Left kidney (tissue), 8 donors: ENCODE measurements at places on chromosomes 4 and X.

GRCh38 chr4:125642645-125643044, 327.9 kb downstream of the FAT4 start:
- no peak for DNase-seq

DNA sequence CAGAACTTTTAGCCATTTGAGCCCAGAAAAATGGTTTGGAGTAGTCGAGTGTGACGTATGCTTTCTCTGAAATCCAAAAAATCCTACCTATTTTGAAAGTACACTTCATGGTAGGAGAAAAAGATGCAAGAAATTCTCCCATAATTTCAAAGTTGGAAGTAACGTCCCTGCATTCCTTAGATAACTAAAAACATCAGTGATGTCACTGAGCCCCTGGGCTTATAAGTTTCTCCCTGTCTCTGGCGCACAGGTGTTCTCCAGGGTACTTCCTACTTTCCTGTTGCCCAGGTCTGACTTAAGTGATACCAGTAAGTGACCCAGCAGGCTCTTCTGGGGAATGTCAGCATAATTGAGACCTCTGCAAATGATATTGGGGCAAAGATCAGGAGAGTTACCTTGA, 90.5 kb upstream of the WDR1 start:
- DNase-seq: no peak

GRCh38 chrX:13293700-13294099, 26.2 kb downstream of the ATXN3L start:
- no peak for DNase-seq

DNA sequence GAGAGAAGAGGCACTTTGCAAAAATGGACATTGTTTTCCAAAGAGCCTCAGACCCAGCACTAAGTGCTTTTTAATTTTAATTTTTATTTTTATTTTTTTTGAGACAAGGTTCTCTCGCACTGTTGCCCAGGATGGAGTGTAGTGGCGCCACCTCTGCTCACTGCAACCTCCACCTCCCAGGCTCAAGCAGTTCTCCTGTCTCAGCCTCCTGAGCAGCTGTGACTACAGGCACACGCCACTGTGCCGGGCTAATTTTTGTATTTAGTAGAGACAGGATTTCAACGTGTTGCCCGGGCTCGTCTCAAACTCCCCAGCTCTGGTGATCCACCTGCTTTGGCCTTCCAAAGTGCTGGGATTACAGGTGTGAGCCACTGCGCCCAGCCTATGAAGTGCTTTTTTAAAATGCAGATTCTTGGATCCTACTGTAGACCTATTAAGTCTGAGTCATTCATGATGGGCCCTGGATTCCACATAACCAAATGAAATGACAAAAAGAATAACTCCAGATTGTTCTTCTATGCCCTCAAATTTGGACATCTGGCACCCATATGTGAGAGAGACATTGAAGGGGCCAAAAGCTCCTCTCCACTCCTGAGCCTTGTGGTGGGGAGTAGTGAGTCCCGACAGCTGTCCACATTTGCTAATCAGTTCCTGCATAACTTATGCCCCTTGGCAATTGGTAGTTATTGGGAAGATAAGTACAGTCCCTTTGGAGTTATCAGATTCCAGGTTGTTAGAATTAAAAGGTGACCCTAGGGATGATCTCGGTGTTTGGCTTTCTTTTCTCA, 3.6 kb downstream of the NOCT start:
- DNase-seq: no peak

DNA sequence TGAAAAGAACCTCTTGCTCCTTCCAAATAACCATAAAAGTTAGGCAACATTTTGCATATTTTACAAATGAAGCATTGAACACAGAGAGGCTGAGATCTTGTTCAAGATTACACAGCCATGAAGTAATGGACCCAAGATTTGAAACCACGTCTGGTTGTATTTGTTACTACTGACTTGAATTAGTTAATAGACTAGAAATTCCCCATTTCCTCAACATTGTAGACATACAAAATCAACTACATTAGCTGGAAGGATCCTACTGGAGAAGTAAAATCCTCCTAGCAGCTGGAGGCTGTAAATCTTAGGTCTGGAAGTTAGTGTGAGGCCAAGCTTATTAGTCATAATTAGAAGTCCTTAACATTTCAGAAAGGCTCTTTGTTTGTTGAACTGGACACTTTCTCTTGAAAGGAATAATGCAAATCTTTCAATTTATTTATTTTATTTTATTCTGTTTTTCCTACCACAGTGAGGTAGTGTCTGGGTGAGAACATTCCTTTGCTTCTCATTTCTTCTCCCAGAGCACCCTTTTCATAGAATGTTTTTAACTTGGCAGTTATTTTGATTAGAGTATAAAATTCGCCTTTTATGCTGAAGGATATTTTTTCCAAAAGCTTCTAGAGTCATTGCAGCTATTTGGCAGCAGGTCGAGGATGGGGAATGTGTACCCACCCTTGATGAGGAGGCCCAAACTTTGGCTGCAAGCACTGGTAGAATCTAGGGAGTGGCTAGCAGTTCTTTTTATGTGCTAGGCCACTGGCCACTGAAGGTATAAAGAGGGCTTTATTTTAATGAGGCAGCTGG, 62.0 kb upstream of the CLNK start:
- peak; percentile 15 for DNase-seq

DNA sequence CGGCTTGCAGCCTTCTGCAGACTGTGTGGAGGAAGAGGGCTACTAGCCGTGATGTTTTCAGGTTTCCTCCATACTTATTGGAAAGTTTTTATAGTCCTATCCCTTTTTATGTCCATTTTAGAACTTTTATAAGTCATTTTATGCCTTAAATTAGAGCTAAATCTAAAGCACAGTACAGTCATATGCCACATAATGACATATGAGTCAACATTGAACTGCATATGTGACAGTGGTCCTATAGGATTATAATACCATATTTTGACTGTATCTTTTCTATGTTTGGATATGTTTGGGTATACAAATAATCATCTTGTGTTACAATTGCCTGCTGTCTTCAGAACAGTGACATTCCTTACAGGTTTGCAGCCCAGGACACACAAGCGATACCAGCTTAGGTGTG, 200.2 kb downstream of the SPRY1 start:
- DNase-seq: no peak

DNA sequence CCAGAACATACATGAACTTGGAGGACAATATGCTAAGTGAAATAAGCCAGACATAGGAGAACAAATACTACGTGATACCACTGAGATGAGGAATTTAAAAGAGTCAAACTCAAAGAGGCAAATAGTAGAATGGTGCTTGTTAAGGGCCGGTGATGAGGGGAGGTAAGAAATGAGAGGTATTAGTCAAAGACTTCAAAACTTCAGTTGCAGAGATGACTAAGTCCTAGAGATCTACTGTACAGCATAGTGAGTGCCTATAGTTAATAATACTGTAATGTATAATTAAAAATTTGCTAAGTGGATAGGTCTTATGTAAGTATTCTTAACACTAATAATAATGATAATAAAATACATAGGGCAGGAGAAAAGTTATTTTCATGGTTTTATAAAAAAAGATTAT, 126.9 kb upstream of the VEGFC start:
- DNase-seq: no peak

DNA sequence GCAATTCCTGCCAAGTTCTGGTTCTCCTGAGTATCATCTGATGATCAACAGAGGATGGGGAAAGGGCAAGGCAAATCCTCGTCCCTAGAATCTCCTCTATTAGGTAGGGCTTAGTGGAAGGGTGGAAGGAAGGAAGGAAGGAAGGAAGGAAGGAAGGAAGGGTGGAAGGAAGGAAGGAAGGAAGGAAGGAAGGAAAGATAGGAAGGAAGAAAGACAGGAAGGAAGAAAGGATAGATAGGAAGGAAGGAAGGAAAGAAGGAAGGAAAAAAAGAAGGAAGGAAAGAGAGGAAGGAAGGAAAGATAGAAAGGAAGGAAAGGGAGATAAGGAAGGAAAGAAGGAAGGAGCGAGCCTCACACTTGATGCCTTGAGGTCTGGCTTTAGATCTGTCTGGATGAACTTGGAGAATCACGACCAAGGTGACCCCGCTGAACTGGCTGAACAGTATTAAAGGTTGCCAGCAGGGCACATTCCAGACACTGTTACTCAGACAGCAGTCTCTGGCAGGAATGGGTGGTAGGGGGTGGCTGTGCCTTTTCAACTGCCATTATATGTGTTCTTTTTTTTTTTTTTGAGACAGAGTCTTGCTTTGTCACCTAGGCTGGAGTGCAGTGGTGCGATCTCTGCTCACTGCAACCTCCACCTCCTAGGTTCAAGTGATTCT, 57.1 kb downstream of the MAP7D2 start:
- DNase-seq: no peak

DNA sequence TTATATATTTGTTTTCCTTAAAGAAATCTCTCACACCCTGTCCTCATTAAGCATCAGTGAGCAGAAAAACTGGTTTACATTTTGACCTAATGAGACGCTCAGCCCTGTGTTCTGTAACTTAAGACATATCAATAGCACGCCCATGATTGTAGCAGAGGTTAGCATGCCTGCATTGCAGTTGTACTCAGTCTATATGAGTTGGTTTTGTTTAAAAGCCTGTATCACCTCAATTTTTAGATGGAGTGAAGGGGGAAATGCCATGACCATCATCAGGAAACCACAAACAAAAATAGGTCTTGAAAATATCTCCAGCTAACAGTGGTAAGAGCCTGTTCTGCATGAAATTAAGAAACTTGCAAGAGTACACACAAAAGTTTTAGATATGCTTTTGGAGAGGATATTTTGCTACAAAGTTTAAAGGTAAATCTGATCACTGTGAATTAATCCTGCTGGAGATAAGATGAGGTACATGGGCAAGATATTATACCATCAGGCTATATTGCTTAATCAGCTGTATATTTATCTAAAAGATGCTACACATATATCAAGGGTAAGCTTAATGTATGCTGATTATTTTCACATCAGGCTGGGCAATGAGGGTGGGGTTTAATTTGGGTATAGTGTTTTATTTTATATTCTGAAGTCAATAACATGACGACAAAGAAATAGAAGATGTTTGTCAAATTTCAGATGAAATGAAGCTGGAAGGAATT, 13.1 kb upstream of the COQ2 start:
- no peak for DNase-seq

DNA sequence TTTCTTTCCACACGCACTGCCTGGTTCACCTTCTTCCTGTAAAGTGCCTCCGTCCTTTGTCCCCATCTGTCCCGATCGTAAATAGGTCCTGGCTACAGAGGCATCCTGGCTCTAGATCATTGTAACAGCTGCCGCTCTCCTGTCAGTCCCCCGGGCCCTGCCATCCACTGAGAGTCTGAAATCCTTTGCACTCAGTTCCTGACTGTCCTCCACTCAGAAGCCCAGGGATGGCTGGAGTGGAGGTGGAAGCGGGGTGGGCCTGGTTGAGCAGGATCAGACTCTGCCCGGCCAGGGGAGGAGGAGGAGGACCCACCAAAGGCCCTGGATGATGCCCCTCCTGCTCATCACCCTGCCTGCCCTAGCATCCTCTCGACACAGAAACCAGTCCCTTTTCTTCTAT, 29.8 kb downstream of the PIGG start:
- DNase-seq: no peak
